ENCODE measurements at places on chromosomes 7 and 10. TPM values are rescaled to one million over a fixed set of nuclear protein-coding genes. Genes with fewer than 3 reads are reported as not detected.

CH25H gene
- not detected for total RNA-seq

LIPJ gene
- total RNA-seq, result not detected

BEND7 gene
- 0.31 TPM for total RNA-seq

COL13A1 gene
- 0.18 TPM for total RNA-seq

GDF10 gene
- not detected for total RNA-seq

RELN gene
- not detected for total RNA-seq

MMP21 gene
- not detected for total RNA-seq

SMO gene
- not detected for total RNA-seq

ADIRF gene
- 3.1 TPM for total RNA-seq

KIAA1549 gene
- total RNA-seq, result 0.26 TPM

SLC18A2 gene
- not detected for total RNA-seq

FIGNL1 gene
- total RNA-seq, result 15.4 TPM

TBL2 gene
- total RNA-seq, result 94.4 TPM

PDK4 gene
- total RNA-seq, result 4.9 TPM

Data from HT-29 (cell line).